ENCODE measurements at places on chromosomes 5 and 9.
A peak's percentile ranks its signal among the peaks of the same experiment; 100 is the strongest.

GRCh38 chr5:102747386-102748166, 7.5 kb upstream of the PAM start:
- no peak for DNase-seq

DNA sequence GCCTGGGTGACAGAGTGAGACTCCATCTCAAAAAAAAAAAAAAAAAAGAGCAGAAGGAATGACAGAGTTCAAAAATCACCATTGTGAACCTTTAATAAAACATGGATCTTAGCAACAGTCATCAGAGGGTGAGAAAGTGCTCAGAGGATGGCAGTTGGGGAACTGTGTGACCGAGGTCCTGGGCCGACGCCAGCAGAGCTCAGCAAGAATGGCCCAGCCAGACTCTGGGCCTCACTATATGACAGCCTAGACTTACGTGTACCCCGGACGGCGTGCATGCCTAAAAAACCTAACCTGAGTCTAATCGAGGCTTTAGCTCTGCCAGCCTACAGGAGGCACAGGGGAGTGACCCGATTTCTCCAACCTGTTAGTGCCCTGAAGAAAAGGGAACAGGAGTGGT, 64.3 kb downstream of the MVB12B start:
- peak; percentile 20 for DNase-seq

DNA sequence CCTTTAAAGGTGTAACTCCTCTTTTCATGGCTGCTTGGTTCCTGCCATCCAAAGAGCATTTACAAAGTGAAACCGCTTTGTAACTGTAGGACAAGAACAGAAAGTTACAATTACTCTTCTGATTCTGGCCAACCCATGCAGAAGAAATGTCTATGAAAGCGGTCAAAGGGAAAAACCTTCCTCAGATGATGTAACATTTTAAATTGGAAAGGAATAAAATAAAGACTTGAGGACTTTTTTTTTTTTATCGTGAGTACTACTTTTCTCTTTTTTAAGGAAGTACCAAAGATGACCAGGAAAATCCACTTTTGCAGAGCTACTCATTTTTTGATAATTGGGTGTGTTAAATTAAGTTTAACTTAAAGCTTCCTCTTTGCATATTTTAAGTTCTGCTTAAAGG, 13.0 kb upstream of the C9orf72 start:
- DNase-seq, result peak; percentile 82

GRCh38 chr9:114324492-114324891, 1.6 kb downstream of the ORM1 start:
- no peak for DNase-seq

- DNase-seq, result no peak
Observed at GRCh38 chr5:81922854-81923279, 49.0 kb upstream of the ATG10 start.

- no peak for DNase-seq
Observed at GRCh38 chr9:120668399-120668798, 45.9 kb downstream of the MEGF9 start.

DNA sequence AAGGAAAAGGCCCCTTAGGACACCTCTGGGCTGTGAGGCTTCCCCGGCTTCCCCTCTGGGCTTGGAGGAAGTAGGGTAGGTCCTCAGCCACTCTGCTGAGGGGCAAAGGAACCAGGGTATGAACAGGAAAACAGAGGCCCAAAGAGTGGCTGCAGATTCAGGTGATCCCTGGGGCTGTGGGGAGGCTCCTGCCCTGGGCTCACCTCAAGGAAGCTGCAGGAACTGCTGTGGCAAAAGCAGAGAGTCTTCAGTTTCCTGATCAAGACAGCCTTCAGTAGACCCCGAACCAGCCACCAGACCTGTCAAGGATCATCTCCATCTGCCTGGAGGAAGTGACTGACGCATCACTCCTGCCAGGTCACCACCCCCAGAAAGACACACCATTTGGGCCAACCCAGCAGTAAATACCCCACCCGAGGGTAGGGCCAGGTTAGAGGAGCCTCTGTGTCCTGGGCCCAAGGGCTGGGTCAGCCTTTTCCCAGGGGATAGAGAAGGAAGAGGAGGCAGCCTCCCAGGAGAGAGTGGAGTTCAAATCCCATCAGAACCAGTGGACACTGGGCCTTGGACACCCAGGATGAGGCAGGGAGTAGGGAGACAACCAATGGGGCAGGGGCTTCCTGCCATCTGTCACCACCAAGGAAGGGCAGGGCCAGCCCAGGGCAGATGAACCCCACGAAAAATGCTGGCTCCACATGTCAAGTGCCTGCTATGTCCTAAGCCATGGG, 5.8 kb upstream of the ST6GALNAC6 start:
- DNase-seq, result peak; percentile 35

DNA sequence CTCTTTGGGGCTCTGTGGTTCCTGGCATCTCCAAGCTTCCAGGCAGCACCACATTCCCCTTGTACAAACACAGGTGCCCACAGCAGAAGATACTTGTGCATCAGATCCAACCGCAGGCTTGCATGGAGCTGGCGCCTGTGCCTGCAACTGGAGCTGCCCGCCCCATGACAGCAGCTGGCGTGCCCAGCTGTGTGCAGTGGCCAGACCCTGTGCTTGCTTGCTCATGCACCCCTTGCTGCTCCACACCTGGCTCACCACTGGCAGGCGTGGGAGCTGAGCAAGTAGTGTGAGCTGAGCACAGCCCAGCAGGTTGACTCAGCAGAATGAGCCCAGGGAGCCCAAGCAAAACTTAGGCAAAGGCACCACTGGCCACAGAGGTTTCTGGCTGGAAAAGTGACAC, 84.4 kb upstream of the STARD4 start:
- DNase-seq, result no peak

- no peak for DNase-seq
Observed at GRCh38 chr5:69416699-69417098, 1.8 kb downstream of the MARVELD2 start.

DNA sequence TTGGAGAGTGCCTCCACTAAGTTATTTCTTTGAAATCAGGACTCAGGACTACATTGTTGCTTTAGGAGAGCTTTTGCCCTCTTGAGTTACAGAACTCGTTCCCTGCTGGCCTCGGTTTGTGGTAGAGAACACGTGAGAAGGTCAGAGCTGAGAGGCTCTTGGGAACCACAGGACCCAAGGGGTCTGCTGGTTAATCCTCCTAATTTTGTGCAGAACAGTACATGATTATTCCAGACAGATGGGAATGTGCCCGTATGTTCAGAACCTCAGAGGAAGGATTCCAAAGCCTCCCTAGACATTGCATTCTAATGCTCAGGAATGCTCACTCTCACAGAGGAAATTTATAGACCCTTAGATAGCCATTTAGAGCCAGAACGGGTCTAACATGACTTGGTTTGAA, 25.2 kb upstream of the BASP1 start:
- DNase-seq, result no peak

DNA sequence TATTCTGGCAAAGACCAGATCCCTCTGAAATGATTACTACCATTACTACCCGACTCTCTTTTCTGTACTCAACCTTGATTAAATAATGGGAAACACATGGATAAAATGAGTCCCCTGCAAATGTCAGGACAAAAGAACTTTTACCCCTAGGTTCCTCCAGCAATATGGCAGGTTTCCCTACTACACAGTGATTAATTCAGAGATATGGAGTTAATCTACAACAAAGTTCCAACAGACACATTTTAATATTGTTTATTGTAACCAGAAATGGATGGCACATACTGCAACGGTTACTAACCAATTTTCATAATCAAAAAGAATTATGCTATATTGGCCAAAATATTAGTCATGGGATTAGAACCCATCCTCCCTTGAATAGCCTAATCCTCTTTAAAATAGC, 294.8 kb downstream of the ATPSCKMT start:
- no peak for DNase-seq

DNA sequence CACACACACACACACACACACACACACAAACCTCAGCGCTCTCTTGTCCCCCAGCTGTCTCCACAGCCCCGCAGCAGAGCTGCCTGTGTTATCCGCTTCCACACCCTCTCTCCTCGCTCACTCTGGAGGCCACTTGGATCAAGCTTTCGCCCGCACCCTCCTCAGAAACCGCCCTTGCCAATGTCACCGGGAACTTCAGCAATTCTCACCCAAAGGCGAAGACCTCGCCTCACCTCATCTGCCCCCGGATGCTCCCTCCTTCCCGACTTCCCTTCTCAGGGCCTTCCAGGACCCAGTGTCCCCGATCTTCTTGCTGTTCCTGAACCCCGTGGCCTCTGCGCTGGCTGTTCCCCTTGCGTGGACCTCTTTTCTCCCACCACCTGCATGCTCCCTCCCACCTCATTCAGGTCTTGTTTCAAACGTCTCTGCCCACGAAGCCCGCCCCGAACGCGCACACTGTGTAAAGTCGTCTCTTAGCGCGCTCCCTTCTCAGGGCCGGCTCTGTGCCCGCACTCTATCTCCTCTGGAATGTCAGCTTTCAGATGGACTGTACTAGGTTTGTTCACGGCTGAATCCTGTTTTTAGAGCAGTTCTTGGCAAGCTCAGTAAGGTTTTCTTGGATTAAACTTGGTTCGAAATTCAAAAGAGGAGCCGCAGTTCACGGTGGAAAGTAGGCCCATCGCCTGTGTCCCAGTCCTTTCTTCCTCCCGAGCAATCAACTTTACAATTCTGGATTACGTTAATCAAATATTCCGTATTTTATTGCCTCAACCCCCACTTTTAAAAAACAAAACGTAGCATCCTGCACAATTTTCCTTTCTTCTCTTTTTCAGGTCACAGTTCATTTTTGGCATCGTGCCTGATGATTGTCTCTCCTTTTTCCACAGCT, 1.0 kb upstream of the TRIM7 start:
- no peak for DNase-seq

DNA sequence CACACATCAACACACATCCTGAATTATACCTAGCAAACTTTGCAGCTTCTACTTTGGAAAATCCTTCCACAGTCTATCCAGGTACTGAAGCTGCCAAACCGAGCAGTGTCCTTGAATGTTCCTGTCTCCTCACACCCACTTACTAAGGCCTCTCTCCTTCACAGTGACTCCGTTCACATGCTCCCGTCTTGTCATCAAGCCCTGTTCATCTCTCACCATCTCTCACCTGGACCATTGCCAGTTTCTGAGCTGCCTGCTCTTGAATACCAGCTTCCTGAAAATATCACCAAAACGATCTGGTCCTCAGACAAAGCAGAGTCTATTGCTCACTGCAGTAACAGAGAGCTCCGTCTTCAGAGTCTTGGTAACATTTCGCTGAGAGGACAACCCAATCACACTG, 57.4 kb downstream of the GCNT1 start:
- peak; percentile 34 for DNase-seq

DNA sequence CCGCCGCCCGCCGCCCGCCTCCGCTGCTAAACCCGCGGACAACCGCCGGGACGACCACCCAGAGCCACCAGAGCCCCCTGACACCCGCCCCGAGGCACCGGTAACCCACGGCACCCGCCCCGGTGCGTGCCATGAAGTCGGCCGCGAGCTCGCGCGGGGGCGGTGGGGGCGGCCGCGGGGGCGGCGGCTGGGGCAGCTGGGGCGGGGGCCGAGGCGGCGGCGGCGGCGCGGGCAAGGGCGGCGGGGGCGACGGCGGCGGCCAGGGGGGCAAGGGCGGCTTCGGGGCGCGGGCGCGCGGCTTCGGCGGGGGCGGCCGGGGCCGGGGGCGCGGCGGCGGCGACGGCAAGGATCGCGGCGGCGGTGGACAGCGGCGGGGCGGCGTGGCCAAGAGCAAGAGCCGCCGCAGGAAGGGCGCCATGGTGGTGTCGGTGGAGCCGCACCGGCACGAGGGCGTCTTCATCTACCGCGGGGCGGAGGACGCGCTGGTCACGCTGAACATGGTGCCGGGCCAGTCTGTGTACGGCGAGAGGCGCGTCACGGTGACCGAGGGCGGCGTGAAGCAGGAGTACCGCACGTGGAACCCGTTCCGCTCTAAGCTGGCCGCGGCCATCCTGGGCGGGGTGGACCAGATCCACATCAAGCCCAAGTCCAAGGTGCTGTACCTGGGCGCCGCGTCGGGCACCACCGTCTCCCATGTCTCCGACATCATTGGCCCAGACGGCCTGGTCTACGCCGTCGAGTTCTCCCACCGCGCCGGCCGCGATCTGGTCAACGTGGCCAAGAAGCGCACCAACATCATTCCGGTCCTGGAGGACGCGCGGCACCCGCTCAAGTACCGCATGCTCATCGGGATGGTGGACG, 499 bp downstream of the FBLL1 start:
- DNase-seq, result peak; percentile 1

DNA sequence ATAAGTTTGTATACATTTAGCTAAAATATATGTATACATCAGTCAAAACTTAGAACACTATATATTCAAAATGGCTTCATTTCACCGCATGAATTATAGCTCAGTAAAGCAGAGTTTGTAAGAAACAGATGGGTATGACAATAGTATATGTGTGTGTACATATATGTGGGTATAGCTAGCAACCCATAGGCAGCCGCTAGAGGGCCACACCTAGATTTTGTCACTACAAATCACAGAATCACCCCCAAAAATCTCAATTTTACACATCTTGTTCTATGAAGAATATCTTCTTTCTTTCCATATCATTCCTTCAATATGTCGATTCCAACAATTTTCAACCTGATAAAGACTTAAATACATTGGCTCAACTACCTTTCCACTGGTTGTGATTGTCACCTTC, 357.8 kb upstream of the CCNG1 start:
- no peak for DNase-seq

DNA sequence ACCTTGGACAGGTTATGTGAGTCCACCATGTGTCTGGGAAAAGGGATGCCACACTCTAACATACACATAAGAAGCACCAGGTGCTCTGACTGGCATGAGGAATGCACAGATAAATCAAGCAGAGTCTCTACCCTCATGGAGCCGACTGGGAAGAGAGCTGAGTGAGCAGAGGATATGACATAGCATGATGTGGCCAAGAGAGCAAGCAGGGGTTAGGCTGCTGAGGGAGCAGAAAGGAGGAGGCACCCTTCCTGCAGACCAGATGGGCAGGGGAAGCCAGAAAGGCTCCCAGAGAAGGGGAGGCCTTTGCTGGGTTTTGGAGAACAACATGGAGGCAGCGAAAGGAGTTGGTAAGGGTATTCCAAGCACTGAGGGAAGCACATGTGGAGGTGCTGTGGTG, 223.1 kb downstream of the GNA14 start:
- DNase-seq, result no peak

DNA sequence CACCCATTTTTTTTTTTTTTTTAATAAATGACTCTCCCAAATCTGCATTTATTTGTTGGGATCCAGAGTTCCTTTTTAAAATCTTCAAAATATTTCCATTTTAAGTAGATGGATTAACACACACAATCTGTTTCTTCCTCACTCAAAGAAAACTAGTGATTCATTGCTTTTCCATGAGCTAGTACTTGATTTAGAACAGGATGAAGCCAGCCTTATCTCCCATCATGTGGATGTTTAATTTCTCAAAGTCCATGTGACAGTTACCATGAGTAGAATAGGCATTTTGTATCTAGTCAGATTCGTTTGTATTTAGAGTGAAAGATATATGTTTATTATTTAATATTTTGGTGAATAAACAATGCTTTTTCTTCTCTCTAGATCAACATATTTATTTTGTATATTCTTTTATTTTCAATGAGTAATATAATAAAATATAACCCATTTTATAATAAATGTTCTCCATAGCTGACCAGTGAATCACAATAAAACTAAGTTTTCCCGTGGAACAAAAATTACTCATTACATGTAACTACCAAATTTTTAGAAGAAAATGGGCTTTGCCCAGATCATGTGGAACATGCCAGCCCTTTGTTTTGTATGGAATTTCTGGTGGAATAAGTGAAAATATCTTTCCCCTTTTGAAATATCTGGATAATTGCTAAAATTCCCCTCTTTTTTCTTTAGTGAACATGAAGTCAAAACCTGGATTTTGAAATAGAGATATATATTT, 54.9 kb upstream of the RPS23 start:
- DNase-seq, result no peak

All from suppressor macrophage treated with lipopolysaccharide for 4 hours (primary cell).